ENCODE measurements at places on chromosomes 2 and 18. TPM values are rescaled to one million over a fixed set of nuclear protein-coding genes. Genes with fewer than 3 reads are reported as not detected.

DNA sequence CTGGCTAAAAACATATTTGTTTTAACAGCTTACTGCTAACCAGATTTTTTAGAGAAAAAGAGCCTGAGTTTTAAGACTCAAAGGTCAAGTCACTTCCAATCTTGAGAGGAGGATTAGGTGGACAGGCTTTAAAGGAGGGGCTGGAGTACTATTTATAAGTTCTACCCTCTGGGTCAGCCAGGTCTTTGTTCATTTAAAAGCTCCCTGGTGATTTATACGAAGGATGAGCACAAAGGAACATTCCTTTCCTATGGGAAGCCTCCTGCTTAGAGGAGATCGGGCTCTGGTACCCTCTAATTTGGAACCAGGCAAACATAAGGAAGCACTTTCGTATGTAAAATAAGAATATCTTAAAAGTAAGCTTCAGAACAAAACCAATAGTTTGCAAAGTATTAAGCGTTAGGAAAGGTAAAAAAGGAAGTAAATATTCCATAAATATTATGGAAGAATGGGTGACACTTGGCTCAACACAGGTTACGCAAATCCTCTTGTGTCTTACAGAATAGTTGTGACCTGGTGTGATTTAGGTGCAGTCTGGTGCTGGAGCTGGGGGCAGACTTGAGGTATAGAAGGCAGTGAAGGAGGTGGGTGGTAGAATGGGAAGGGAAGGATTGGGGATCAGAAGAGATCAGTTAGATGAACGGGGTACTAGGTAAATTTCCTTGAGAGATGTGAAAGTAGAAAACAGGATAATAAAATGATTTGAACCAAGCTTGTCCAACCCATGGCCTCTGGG, 35.6 kb downstream of the PDE6D start:
- DNase-seq = no peak

DNA sequence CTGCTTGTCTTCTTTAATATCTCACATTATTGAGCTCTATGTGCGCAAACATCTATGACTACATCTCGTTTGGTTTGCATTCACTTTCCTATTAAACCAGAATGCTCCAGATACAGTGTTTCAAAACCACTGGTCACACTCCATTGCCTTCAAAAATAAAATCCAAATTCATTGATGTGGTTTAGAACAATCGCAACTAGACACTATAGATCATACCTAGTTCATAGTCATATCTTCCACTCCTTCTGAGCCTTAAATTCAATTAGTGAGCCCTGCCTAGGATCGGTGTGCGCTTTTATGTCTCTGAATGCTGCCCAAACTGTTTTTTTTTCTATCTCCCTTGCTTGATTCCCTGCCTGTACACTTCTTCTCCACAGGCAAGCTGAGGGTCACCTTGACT, 238.5 kb upstream of the RGPD4 start:
- DNase-seq = no peak

- no peak for DNase-seq
These were observed 148.1 kb downstream of the ZFP36L2 start for GRCh38 chr2:43078301-43078700.

DNA sequence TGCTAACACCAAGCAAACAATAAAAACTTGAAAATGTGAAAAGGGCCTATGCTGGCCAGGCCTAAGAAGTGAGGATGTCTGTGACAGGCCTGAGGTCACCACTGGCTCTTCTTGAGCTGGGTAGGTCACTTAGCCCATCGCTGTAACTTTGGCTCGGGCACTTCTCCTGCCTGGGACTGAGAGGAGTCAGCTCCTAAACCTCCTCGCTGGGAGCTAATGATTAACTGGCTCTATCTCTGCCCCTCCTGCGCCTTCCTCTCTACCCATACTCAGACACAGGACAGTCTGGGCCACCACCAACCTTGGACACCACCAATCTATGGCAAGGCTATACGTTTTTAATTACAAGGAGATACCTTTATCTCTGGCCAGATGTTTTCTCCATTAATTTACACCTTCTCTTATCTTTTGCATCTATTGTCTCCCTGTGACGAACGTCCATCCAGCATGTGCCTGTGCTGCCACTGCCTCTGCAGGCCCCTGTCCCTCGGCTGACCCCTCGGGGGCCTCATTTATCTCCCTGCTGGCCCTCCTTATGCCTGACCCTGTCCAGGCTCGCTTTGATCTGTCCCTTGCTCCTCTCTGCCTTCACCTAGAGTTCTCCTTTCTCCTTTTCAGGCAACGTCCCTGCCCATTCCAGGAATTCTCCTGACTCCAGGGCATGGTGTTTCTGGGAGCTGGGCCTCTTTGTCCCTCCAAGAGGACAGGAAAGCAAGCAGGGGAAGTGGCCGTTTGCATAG, 149.1 kb upstream of the GATA6 start:
- no peak for DNase-seq

GRCh38 chr18:60739212-60739611, 366.6 kb upstream of the MC4R start:
- DNase-seq = no peak

- DNase-seq = no peak
These were observed 55.4 kb upstream of the ZNF396 start for GRCh38 chr18:35432565-35433001.

DNA sequence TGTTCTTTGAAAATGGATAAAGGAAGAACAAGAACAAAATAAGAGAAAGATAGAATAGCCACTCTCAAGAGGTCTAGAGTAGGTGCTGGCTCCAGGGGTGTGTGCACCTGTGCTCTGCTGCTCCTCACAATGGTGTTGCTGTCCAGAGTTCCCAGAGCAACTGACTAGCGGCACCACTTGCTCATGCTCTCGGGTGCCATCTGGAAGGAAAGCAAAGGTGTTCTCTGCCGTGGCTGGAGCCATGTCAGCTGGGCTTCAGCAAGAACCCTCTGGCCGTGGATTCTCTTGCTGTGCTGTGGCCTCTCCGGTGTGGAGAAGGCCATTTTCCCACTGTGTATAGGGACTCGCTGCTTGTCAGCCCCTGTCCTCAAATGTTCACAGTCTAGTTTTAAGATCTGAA, 114.6 kb upstream of the TEX51 start:
- no peak for DNase-seq

Gene CXCR4
- total RNA-seq = 289 TPM

Gene ONECUT2
- total RNA-seq = not detected

Gene PLEK
- total RNA-seq = 88.7 TPM

Gene TUBB6
- total RNA-seq = not detected

Gene ZFP36L2
- 43.8 TPM for total RNA-seq

Gene GPR55
- not detected for total RNA-seq

Gene LYPD1
- 1.4 TPM for total RNA-seq

Gene ACVR2A
- 2.1 TPM for total RNA-seq
